ENCODE measurements at places on chromosomes 11 and 22. TPM values are rescaled to one million over a fixed set of nuclear protein-coding genes. Genes with fewer than 3 reads are reported as not detected.

The MPZL2 gene
- 56.7 TPM for total RNA-seq

The SLC7A4 gene
- total RNA-seq = not detected

DNA sequence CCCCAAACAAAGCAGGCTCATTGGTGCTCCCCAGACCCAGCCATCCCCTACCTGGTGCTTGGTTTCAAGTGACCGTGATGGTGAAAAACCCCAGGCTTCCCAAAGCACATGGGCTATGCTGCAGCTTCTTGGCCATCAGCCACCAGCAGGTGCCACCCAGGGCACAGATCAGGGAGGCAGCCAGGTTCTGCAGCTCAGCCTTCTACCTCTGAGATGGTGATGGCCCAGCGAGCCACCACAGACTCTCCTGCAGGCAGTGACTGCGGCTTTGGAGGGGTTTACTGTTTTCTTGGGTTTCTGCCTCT is 70.0 kb upstream of the ALX4 start:
- no peak for DNase-seq

The HBB gene
- total RNA-seq = 29.5 TPM

DNA sequence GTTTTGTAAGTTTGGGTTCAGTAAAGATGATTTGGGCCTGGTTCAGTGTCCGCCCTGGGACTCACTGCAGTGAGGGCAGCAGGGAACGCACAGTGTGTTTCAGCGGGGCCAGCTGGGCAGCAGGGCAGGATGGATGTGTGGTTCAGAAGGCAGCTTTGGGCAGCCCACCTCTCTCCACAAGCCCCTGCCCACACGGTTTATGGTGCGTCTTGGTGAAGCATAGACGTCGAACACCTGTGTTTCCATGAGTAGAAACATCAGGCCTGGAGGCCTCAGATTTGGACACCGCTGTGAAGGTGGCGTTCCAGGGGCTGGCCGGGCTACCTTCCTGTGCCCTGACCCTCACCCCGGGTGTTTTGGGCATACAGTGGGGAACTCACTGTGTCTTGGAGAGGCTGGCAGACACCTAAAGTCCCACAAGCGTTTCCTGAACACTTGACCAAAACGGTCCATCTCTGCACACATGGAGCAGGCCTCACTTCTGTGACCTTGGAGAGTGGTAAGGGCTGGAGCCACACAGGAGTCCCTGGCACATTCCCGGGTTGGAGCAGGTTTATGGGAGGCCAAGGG is 59.0 kb downstream of the ST14 start:
- no peak for DNase-seq

DNA sequence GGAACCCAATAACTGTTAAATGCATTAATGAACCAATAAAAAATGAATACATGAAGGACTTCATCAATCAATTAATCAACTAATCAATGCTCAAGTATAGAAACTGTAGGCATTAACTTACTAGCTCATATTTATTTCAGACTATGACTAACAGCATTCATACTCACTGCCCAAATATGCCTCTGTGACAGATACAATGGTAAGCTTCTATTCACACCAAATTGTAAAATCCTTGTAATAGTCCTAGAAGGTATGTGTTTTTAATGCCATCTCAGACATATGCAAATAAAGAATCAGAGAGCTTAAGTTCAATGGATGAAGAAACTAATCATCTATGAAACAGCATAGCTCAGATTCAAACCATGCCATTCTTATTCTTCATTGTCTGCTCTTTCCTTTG is 1253.6 kb upstream of the TENM4 start:
- no peak for DNase-seq

The TCIRG1 gene
- 484 TPM for total RNA-seq

The PDE2A gene
- total RNA-seq = 3.5 TPM

- no peak for DNase-seq
Measured at GRCh38 chr11:72298931-72299330, 55.0 kb upstream of the PHOX2A start.

- no peak for DNase-seq
Measured at GRCh38 chr11:117569911-117570310, 227.1 kb downstream of the DSCAML1 start.

DNA sequence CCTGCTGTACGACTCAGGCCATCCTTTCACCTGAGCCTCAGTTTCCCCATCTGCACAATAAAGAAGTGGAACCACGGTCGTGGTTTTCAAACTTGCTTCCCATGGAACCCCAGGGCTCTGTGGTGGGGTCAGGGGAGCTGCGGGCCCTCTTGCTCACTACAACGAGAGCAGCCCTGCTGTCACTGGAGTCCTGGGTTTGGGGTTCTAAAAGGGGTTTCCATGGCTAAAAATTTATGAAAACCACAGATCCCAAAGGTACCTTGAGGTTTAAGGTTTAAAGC is 45.4 kb upstream of the CARS1 start:
- no peak for DNase-seq

The CFAP300 gene
- not detected for total RNA-seq

GRCh38 chr11:68539395-68539794 is 78.8 kb downstream of the PPP6R3 start:
- DNase-seq = no peak

The PTGDR2 gene
- 27.7 TPM for total RNA-seq

DNA sequence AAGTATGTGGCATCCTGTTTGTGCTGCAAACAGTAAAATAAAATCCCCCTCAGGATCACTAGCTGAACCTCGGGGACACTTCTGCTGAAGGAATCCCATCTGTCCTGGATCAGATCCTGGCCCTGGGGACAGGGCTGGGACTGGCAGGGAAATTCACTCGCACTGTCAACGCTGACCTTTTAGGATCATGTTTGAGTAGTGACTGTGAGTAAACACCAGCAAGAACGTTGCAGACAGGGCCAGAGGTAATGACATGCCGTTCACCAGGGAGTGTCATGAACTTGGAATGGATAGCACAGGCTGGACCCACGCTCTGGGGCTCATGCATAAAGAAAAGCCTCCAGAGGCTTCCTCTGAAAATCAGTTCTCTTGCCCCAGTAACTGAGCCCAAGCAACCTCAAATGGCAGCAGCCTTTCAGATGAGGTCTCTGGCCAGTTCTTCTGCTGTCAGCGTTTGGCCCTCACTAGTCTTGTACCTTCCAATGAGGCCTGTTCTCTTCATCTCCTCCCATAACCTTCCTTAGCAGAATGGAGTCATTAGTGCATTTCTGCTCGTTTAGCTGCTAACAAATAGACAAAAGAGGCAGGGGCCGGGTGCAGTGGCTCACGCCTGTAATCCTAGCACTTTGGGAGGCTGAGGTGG is 51.0 kb upstream of the BARX2 start:
- DNase-seq = peak; percentile 50

The TCN1 gene
- total RNA-seq = 0.58 TPM

GRCh38 chr11:25734591-25735211 is 597.2 kb upstream of the ANO3 start:
- peak; percentile 23 for DNase-seq

GRCh38 chr11:64771861-64772260 is 6.5 kb downstream of the SF1 start:
- DNase-seq = no peak

DNA sequence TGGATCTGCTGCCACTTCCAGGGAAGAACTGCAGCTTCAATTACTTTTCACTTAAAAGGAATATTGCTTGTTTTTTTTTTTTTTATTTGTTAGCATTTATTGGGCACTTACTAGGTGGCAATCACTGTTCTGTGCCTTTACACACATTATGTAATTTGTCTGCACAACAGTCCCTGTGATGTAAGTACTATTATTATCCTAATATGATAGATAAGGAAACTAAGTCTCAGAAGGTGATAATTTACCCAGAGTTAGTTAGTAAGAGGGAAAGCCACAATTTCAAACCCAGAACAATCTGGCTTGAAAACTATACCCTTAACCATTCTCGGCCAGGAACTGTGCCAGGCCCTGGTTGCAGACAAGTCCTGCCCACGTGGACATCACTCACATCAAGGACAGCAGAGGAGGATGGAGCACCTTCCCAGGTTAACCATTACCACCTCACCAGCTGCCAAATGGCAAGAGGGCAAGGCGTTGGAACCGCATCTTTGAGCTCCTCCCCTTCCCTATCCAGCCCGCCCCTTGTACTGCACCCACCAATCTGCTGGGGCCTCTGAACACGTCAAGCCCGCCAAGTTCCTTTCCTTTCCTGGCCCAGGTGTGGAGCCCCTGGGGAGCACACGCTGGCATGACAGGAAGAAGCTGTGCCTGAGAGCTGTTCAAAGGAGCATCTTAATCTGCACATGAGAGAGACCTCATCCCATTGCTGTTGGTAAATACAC is 78.4 kb downstream of the NAV2 start:
- no peak for DNase-seq

- no peak for DNase-seq
Measured at GRCh38 chr11:33558097-33558496, 142.5 kb downstream of the C11orf91 start.

DNA sequence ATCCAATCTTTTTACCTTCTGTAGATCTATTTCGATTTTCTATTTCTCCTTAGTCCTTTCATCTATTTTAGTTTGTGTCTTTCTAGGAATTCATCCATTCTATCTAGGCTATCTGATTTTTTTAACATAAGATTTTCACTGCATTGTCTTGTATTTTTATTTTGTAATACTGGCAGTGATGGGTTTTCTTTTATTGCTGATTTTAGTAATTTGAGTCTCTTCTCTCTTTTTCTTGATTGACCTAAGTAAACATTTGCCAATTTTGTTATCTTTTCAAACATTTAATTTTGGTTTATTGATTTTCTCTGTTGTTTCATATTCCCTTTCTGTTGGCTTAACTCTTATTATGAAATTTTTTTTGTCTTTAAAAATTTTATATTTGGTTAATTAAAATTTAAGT is 107.4 kb upstream of the SERPIND1 start:
- DNase-seq = no peak

- no peak for DNase-seq
Measured at GRCh38 chr22:29475550-29475949, 4.5 kb upstream of the NEFH start.

- DNase-seq = no peak
Measured at GRCh38 chr11:120707098-120707497, 195.6 kb downstream of the GRIK4 start.

DNA sequence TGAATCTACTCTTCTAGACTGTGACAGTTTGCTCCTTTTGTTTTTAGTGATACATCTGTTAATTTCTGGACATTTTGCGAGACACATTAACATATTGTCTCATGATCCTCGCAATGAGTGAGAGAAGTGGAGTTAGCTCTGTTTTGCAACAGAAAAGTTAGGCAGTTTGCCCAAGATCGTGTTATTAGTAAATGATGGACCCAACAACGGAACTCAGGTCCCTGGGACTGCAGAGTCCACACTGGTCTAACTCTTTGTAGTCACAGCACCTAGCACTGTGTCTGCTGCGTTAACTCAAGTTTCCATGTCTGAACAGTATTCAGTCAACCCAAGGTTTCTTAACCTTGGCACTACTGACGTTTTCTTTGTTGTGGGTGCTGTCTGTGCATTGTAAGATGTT is 3.2 kb downstream of the DEPDC7 start:
- no peak for DNase-seq

DNA sequence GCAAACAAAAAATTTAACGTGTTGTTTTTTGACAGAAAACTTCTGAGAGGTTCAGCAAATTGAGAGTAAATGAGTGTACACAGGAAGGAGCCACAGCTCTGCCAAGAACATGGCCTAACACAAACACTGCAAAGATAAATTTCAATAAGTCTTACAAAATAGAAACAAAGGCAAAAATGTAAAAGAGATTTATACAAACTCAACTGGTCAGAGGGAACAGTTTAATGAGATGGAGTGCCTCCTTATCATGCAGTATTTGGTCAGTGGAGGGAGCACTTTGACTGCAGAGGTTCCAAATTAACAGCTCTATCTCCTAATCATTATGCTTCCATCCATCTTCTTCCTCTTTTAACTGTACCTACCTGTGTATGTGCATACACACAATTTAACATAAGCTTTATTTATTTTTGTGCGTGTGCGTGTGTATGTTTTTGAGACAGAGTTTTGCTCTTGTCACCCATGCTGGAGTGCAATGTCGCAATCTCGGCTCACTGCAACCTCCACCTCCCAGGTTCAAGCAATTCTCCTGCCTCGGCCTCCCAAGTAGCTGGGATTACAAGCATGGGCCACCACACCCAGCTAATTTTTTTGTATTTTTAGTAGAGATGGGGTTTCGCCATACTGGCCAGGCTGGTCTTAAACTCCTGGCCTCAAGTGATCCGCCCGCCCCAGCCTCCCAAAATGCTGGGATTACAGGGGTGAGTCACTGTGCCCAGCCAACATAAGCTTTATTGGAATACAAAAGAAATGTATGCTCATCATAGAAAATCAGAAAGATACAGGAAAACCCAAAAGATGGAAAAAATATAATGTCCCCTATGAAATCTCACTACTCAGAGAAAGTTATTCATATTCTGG is 111.9 kb downstream of the MRTFA start:
- DNase-seq = no peak

The MYRF gene
- 73.4 TPM for total RNA-seq

- DNase-seq = no peak
Measured at GRCh38 chr11:23233075-23233474, 372.8 kb upstream of the CCDC179 start.

Data from stomach (tissue), 19 donors.